ENCODE measurements at places on chromosomes 13 and 19. TPM values are rescaled to one million over a fixed set of nuclear protein-coding genes. Genes with fewer than 3 reads are reported as not detected.

DNA sequence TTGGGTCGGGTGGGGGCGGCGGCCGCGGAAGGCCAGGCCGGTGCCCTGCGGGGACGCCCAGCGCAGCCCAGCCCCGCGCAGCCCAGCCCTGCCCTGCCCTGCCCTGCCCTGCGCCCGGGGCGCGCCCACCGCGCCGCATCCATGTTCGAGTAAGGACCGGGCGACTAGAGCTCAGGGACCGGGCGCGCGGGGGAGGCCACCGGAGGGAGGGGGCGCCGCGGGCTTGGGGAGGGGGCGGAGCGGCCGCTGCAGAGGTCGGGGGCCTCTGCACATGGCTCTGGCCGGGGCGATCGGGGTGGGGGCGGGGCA, 169 bp downstream of the GRAMD1A start:
- peaks cover 28% of the 10 kb centered on the region for H3K4me1 ChIP-seq
- peaks cover 5% of the 10 kb centered on the region for H3K36me3 ChIP-seq
- H3K27ac ChIP-seq = no peak overlapping the region
- DNase-seq = no peak

GRCh38 chr19:1826557-1827521, 14.8 kb upstream of the ATP8B3 start:
- peaks cover 1% of the 10 kb centered on the region for H3K27me3 ChIP-seq
- H3K4me1 ChIP-seq = peaks cover 12% of the 10 kb centered on the region
- DNase-seq = peak; percentile 38

ZNF835 gene
- 2.7 TPM for total RNA-seq

- no peaks in the 10 kb centered on the region for H3K36me3 ChIP-seq
- DNase-seq = no peak
- peak overlapping the region; percentile 10 for H3K27ac ChIP-seq
- peaks cover 4% of the 10 kb centered on the region for H3K4me1 ChIP-seq
- H3K27me3 ChIP-seq = no peaks in the 10 kb centered on the region
Measured at GRCh38 chr19:4124638-4125037, 716 bp upstream of the MAP2K2 start.

DNA sequence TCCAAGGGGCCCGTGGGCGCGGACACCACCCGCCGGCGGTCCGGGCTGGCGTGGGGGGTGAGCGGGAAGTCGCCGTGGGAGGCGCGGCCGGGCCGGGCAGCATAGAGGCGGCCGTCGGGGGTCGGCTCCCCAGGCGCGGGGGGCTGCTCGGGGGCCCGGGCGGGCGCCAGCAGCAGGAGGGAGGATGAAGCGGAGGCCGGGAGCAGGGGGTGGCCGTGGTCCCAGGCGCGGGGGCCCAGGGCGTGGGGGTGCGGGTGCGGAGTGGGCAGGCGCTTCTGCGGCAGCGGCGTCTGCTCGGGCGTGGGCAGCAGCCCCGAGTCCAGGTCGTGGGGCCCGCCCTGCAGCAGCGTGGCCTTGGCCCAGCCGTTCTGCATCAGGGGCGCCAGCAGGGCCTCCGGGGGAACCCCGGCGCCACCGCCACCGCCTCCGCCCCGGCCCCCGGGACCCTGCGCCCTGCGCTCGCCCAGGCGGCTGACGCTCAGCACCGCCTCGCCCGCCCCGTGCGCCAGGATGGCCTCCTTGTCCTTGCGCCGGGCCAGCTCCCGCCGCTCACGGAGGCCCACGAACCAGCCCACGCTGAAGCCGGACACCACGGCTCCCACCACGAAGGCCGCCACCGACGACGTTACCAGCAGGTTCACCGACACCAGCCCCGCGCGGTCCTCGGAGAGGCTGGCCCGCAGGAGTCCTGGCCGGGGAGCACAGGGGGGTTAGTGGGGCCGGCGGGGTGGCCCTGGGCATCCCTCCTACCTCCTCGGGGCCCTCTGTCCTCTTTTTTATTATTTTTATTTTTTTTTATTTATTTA, 4.2 kb upstream of the LRG1 start:
- no peaks in the 10 kb centered on the region for H3K4me1 ChIP-seq
- peaks cover 13% of the 10 kb centered on the region for H3K27me3 ChIP-seq
- peaks cover 9% of the 10 kb centered on the region for H3K36me3 ChIP-seq
- H3K27ac ChIP-seq = no peak overlapping the region
- no peak overlapping the region for H3K4me3 ChIP-seq

DNA sequence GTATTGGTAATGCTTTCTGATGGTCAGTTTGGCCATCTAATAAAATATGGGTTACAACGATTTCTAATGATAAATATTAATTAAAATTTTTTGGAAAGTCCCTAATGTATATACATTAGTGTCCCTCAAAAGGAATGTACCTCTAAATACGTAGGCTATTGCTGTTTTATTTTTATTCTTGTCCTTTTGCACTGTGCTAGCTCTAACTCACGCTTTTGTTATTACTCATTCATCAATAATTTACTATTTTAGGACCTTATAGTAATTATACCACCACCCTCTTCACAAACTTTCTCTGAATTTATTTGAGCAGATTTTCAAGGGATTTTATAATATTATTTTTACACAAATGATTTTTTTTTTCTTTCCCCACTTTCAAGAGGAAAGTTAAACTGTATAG, 795.9 kb upstream of the PCDH9 start:
- H3K27ac ChIP-seq = no peak overlapping the region
- no peaks in the 10 kb centered on the region for H3K4me1 ChIP-seq
- H3K27me3 ChIP-seq = no peaks in the 10 kb centered on the region
- no peaks in the 10 kb centered on the region for H3K36me3 ChIP-seq
- DNase-seq = no peak

- peaks cover 5% of the 10 kb centered on the region for H3K27me3 ChIP-seq
- no peak for DNase-seq
- H3K4me1 ChIP-seq = peaks cover 77% of the 10 kb centered on the region
- H3K4me3 ChIP-seq = no peak overlapping the region
- no peaks in the 10 kb centered on the region for H3K36me3 ChIP-seq
Measured at GRCh38 chr19:15284896-15285295, 47.4 kb downstream of the BRD4 start.

DNA sequence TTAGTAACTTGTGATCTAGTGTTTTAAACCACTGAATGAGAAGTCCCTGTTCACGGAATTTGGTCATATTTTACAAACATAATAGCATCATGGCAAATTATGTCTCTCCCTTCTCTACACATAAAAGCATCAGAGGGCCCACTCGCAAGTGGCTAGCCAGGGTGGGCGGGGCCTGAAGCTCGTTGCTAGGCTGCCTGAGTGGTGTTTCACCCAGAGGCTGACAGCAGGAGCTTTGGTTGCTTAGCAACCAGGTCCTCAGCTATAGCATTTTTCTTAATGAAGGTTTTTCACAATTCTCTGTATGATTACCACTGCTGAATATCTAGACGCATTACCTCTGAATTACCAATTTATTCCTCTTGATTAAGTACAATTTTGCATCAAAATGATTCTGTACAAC, 126.5 kb downstream of the NALCN start:
- H3K27me3 ChIP-seq = no peaks in the 10 kb centered on the region
- no peaks in the 10 kb centered on the region for H3K36me3 ChIP-seq
- peaks cover 12% of the 10 kb centered on the region for H3K4me1 ChIP-seq
- H3K27ac ChIP-seq = no peak overlapping the region
- DNase-seq = peak; percentile 92

DNA sequence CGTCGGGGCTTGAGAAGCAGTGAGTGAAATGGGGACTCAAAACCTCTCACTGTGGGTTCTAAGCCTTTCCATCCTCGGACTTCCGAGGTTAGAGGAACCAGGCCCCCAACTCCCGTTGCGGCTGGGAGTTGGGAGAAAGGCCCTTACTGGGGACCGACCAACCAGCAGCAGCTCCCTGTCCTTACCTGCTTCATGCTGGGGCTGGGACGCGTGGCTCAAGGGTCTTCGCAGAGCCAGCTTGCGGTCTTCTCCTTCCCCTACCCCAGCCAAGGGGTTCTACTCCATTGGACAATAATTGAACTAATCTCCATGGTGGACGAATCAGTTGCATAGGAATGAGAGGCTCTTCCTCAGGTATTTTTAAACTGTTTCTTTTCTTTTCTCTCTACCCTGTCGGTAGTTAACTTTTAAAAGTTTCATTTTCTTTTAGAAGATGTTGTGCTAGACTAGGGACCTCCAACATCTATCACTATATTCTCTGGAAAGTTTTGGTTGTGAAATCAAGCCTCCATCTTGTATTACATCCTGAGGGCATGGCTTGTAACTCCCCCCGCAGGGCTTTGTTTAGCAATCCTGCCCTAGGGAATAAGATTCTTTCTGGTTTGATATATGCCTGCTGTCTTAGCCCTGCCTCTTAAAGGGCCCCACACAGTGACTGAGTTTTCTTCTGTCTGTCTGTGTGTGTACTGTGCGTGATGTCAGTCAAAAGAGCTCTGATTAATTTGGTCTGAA, 1027.1 kb upstream of the PCDH9 start:
- no peak for DNase-seq
- no peaks in the 10 kb centered on the region for H3K36me3 ChIP-seq
- H3K27me3 ChIP-seq = no peaks in the 10 kb centered on the region
- H3K4me1 ChIP-seq = peaks cover 6% of the 10 kb centered on the region
- H3K4me3 ChIP-seq = no peak overlapping the region
- no peak overlapping the region for H3K27ac ChIP-seq

- no peaks in the 10 kb centered on the region for H3K27me3 ChIP-seq
- DNase-seq = no peak
- no peak overlapping the region for H3K4me3 ChIP-seq
- no peaks in the 10 kb centered on the region for H3K36me3 ChIP-seq
- no peak overlapping the region for H3K27ac ChIP-seq
Measured at GRCh38 chr13:68380041-68380973, 1150.2 kb upstream of the PCDH9 start.

NCAN gene
- 186 TPM for total RNA-seq

COMP gene
- total RNA-seq = not detected

USHBP1 gene
- total RNA-seq = not detected

BEST2 gene
- not detected for total RNA-seq

- peaks cover 5% of the 10 kb centered on the region for H3K27me3 ChIP-seq
- no peak for DNase-seq
- no peak overlapping the region for H3K27ac ChIP-seq
- H3K4me3 ChIP-seq = no peak overlapping the region
Measured at GRCh38 chr19:9996541-9996940, 13.8 kb downstream of the COL5A3 start.

MYH14 gene
- 0.59 TPM for total RNA-seq

DNA sequence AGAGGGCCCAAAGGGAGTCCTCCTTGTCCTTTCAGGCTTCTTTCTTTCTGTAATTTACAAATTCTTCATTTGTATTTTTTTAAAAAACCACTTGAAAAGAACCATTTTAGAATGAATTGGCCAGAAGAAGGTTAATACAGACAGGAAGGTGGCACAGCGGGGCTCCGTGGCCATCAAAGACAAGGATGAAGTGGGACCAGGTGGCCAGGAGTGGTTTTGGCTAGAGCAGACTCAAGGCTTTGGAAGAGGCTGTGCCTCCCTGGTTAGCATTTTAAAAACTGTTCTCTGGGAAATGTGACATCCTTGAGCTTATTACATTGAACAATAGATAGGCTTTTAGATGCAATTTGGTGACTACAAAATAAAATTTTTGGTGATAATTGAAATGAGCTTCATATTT, 48.4 kb downstream of the ATP8A2 start:
- H3K4me3 ChIP-seq = no peak overlapping the region
- H3K4me1 ChIP-seq = no peaks in the 10 kb centered on the region
- H3K27me3 ChIP-seq = peaks cover 5% of the 10 kb centered on the region
- peaks cover 5% of the 10 kb centered on the region for H3K36me3 ChIP-seq

- H3K36me3 ChIP-seq = peaks cover 12% of the 10 kb centered on the region
- peaks cover 11% of the 10 kb centered on the region for H3K4me1 ChIP-seq
- H3K27me3 ChIP-seq = peaks cover 10% of the 10 kb centered on the region
- DNase-seq = peak; percentile 59
- peak overlapping the region; percentile 32 for H3K4me3 ChIP-seq
Measured at GRCh38 chr19:42023121-42023942, 29.3 kb upstream of the ATP1A3 start.

RAB3A gene
- total RNA-seq = 77.4 TPM

PRR20B gene
- not detected for total RNA-seq

DNA sequence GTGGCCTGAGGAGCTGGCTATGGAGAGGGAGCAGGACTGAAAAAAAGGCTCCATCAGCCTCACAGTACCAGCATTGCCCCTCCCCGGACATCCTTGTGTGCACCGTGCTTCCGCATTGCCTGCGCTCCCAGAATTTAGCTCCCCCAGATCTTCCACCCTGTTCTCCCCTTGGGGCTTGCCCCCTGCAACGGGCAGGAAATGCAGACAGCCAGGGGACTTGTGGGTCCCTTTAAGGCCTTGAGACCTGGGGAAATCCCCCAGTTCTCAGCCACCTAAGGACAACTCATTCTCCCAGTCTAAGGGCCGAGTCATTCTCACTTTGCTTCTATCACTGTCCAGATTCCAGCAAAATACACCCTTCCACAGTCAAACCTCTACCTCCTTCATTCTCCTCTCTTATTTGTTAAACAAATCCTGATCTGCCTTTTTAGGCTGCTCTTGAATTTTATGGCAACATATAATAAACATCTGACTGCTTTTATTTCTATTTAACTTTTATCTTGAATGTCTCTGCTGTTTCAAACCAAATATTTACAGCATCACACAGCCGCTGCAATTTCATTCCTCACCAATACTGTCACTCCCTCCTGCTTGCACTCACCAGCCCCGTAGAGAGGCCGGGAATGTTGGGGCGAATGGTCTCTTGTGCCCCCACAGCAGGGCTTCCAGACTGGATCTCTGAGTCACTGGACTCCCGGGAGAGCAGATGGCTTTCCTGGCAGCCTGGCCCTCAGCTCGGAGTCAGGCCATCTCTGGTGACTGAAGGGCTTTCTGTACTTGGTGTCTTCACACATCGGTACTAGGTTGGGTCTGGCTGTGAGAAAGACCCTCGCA, 221.9 kb downstream of the TSHZ3 start:
- peaks cover 4% of the 10 kb centered on the region for H3K4me1 ChIP-seq
- DNase-seq = no peak
- no peak overlapping the region for H3K4me3 ChIP-seq
- no peak overlapping the region for H3K27ac ChIP-seq
- peaks cover 3% of the 10 kb centered on the region for H3K27me3 ChIP-seq

MISP3 gene
- 2.2 TPM for total RNA-seq

PPP2R1A gene
- total RNA-seq = 311 TPM

- H3K36me3 ChIP-seq = peaks cover 6% of the 10 kb centered on the region
- H3K27ac ChIP-seq = no peak overlapping the region
- H3K4me1 ChIP-seq = no peaks in the 10 kb centered on the region
- peaks cover 7% of the 10 kb centered on the region for H3K27me3 ChIP-seq
- no peak overlapping the region for H3K4me3 ChIP-seq
Measured at GRCh38 chr19:8491574-8491973, 10.9 kb downstream of the PRAM1 start.

- H3K36me3 ChIP-seq = peaks cover 8% of the 10 kb centered on the region
- peak; percentile 83 for DNase-seq
- peaks cover 23% of the 10 kb centered on the region for H3K27me3 ChIP-seq
- H3K27ac ChIP-seq = peak within 1 kb of the TSS; percentile 98
Measured at GRCh38 chr19:49113762-49114629, at the start of gene LIN7B. TSS of gene LIN7B (plus strand) at chr19:49114370. CDS start at chr19:49114405, 35 bp downstream.

- peaks cover 6% of the 10 kb centered on the region for H3K36me3 ChIP-seq
- DNase-seq = no peak
- no peak overlapping the region for H3K4me3 ChIP-seq
- no peaks in the 10 kb centered on the region for H3K4me1 ChIP-seq
- H3K27ac ChIP-seq = no peak overlapping the region
Measured at GRCh38 chr19:18264137-18264854, 10.0 kb downstream of the IQCN start.

GRCh38 chr19:55068950-55069864, 6.3 kb upstream of the RDH13 start:
- peaks cover 4% of the 10 kb centered on the region for H3K36me3 ChIP-seq
- peak; percentile 52 for DNase-seq
- peaks cover 6% of the 10 kb centered on the region for H3K4me1 ChIP-seq
- H3K4me3 ChIP-seq = peak overlapping the region; percentile 85

GRCh38 chr13:106494506-106494905, 41.0 kb downstream of the EFNB2 start:
- H3K4me1 ChIP-seq = peaks cover 11% of the 10 kb centered on the region
- H3K36me3 ChIP-seq = no peaks in the 10 kb centered on the region

- H3K4me3 ChIP-seq = no peak overlapping the region
- no peak for DNase-seq
- peaks cover 4% of the 10 kb centered on the region for H3K4me1 ChIP-seq
- no peaks in the 10 kb centered on the region for H3K36me3 ChIP-seq
- peak overlapping the region; percentile 59 for H3K27ac ChIP-seq
- H3K27me3 ChIP-seq = no peaks in the 10 kb centered on the region
Measured at GRCh38 chr13:98843482-98843877, 91.0 kb upstream of the SLC15A1 start.
